ENCODE measurements at places on chromosomes 13 and 19.

- DNase-seq = no peak
Observed at GRCh38 chr19:54387991-54388801, 23.5 kb upstream of the LAIR1 start.

DNA sequence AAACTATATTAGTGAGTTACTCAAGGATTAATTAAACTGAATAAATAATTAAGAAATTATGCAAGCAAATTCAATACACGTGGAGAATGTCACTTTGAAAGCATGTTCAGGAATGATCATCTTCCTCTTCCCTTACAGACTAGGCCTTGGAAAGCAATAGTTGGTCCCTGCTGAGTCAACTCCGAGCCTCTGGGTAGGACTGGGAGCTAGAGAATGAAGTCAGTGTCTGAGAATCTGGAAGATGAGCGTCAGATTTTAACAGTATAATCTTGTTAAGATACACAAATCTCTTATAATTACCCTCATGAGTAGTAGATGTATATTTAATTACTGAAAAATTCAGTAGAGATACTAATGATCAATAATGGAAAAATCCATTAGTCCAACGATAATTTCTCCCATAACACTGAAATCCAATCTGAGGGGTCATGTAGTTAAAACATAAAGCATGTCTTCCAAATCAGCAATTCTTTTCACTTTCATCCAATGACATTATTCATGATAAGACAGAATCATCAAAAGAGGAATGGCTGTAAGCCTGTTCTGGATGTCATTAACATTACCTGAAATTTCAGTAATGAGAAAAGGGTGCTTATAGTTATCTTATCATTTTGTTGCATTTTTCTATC, 423.0 kb downstream of the DCT start:
- no peak for DNase-seq

DNA sequence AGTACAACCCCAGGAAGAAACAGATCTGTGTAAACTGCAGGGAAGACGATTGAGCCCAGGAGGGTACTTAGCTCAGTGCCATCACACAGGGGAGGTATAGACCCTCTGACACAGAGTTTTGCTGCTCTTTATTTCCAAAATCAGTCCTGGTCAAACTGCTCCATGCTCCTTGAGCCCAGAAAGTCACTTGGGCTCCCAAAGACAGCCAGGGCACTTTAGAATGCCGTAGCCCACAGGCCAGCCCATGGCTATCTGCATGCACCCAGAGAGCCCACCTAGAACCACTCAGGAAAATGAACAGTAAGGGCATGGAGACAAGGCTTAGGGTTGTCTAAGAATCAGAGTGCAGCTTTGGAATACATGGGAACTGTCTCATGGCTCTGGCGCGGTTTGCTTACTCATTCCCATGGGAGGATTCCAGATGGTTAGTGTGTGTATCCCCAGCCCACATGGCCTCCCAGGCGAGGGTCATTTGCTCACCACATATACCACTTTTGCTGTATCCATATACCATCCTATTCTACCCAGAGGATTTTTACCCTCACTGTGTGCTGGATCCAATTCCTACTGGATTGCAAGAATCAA, 14.7 kb upstream of the PDCD5 start:
- DNase-seq = no peak

- DNase-seq = no peak
Observed at GRCh38 chr13:30034458-30034795, 184.0 kb upstream of the UBL3 start.

- DNase-seq = no peak
Observed at GRCh38 chr13:41978007-41978406, 17.1 kb upstream of the VWA8 start.

DNA sequence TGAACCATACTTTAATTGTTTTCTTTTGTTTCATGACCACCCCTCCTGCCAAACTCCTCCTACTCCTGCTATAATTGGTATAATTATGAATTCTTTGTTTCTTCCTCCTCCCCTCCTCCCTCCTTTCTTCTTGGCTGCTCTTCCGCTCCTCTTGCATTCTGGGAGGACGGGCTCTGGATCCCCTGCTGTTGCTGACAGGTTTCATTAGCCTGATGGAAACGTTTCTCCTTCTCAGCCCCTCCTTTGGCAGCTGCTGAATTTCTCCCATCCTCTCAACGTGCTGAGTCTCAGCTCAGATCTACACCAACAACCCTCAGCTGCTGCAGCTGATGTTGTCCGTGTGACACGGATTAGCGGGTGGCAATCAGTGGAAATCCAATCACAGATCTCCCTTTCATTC, 97.1 kb upstream of the UBAC2 start:
- no peak for DNase-seq

DNA sequence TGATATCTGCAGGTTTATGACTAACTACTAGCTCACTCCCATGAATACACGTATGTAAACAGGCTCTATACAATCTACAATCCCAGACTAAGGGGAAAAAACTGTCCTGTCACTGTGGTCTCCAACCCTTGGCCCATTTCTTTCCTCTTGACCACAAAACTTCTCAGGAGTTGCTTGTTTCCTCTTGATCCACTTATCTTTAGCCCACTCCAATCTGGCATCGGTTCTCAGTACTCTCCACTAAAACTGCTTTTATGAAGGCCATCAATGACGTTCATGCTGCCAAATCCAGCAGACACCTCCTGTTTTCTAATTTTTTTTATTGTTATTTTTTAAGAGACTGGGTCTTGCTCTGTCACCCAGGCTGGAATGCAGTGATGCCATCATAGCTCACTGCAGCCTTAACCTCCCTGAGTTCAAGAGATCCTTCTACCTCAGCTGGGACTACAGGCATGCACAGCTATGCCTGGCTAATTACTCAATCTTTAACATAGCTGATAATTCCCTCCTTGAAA, 31.9 kb upstream of the USPL1 start:
- no peak for DNase-seq
